Esophagus mucosa (tissue), 1 donor: ENCODE measurements at places on chromosomes 2 and 18. TPM values are rescaled to one million over a fixed set of nuclear protein-coding genes. Genes with fewer than 3 reads are reported as not detected.

The DNAJC5G gene
- total RNA-seq = not detected

The PROM2 gene
- 100 TPM for total RNA-seq

The DIPK1C gene
- total RNA-seq = not detected

The CERKL gene
- total RNA-seq = not detected

The ZNF532 gene
- total RNA-seq = 28.3 TPM

The STK16 gene
- total RNA-seq = 30.0 TPM

The CPSF3 gene
- total RNA-seq = 26.2 TPM

The DSG2 gene
- total RNA-seq = 22.4 TPM

The RSAD2 gene
- 1.6 TPM for total RNA-seq
